Activated CD4-positive, alpha-beta T cell treated with anti-CD3 and anti-CD28 coated beads for 36 hours (primary cell): ENCODE measurements at places on chromosomes 5 and 9.
A peak's percentile ranks its signal among the peaks of the same experiment; 100 is the strongest.

GRCh38 chr9:127422133-127422782, 1.9 kb upstream of the ZNF79 start:
- no peak for DNase-seq

DNA sequence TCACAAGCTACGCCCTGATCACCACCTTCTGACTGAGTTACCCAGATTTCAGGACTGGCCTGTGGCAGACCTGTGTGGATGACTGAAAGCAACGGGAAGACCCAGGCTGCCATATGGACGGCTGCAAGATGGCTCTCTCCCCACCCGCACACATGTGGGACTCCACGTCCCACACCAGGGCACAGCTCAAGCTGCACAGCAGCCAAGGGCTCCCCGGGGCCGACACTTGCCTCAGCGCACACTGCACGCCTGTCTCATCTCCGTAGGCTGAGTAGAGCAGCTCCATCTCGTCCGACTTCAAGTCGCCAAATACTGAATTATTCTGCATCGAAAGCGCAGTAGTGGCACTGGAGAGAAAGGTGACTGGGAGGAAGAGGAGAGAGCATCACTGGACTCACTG, 14.5 kb downstream of the BRD9 start:
- DNase-seq: no peak

- no peak for DNase-seq
These were observed 8.2 kb downstream of the SLC23A1 start for GRCh38 chr5:139374909-139375308.

- DNase-seq: no peak
These were observed 38.5 kb downstream of the OR2V1 start for GRCh38 chr5:181092428-181092827.

DNA sequence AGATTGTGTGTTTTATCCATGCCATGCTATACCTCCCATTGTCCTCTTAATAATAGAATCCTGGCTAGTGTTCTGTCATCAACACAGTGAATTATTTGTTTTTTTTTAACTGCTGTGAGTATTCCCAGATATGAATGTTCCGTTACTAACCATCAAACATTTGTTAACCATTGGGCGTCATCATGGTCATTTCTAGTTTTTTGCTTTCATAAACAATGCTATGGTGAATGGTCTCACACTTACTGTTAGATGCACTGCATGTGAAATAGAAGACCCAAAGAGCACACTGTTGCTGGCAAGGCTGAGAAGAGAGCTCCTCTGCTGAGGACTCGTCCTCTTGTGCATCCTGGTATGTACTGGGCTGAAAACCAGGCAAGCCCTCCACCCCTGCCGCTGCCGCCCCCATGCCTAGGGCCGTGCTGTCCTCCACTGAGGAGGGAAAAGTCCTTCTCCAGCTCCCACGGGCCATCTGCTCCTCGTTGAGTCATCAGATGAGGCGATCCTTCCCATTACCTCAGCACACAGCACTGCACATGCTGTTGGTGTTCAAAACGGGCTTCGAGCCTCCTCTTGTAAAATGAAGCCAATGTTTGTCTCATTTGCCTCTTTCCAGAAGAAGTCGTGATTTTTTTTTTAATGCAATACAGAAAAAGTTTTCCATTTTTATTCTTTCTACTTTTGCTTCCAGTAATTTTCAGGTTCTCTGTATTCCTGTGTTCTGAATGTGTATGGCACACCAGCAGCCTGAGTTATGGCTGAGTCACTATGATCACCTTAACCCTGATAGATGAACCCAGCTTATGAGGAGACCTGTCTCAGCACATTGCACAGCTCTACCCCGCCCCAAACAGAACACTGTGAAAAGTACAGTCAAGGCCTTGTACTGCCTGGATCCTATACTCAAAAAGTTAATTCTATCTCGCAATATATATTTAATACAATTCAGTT, 219.0 kb downstream of the AOPEP start:
- no peak for DNase-seq

DNA sequence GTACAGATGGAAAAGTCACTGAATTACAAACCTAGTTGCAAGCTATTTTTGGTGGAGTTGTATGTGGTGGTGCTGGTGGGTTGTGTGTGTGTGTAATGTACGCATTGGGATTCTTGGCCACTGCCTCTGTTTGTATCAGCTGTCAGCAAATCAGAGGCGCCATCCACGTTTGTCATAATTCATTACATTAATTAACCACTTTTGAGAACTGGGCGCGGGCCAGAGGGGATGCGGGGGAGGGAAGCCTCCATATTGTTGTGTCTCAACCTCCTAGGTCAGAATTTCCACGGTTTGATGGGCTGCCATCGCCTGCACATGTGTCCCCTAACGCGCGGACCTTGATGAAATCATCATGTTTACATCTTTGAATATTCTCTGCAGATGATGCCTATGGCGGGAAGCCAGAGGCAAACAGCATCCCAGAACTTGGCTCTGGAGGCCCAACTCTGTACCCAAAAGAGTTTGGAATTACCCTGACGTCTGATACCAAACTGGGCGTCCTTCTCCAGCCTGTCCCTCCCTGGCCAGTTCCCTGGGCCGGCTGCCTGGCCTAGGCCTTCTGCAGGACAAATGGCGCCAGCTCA, 54.9 kb downstream of the FGF18 start:
- no peak for DNase-seq

DNA sequence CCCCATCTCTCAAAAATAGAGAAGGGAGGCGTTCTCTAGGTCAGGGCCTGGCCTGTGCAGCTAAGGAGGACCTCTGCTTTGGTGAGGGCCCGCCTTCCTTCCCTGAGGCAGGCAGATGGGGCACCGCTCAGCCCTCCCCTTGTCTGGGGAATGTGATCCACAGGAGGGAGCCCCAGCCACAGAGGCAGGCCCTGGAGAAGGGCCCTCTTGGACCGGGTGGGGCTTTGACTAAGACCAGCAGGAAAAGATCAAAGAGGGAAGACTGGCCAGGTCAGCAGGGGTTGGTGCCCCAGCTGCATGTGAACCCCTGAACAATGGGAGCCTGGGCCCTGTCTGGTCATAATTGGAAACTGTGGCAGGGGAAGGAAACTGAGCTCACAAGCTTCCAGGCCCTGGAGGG, 21.9 kb downstream of the PTPA start:
- no peak for DNase-seq

- DNase-seq: no peak
These were observed 2011.3 kb downstream of the EFNA5 start for GRCh38 chr5:105659396-105659795.

DNA sequence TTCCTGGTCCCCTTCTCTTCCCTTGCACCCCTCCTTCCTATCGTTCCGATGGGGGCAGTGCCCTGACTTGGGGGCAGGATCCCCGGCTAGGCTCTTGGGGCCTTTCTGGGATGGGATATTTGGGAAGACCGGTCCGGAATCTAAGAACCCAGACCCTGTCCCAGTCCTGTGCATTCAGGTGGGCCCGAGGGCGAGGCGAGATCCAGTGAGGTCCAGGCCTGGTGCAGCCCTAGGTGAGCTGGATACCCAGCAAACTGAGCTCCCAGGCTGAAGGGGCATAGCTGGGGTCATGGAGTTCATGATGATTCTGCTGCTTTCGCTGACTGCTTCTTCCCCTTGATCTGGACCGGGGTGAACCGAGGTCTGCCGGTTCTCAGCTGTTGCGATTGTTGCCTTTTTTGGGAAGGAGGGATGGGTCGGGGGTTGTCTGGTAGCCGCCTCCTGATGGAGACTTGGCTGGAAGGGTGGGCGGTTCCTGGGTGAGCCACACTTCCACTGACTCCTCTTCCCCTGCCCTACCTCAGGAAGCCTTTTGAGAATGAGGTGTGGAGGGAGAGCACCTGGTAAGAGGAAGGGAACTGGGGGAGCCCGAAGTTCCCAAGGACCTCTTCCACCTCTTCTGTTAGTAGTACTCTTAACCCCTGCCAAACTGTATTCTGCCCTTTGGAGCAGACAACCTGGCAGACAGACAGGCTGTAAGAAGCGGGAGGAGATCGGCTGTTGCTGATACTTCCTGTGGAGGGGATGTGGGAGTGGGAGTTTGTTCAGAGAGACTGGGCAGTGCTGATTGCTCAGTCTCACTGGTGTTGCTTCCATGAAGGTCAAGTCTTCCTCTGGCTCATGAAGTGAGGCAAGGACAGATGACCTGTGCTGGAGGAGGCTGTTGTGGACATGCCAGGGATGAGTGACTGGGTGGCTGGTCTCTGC, 1.0 kb downstream of the LRRC8A start:
- DNase-seq: peak; percentile 48

GRCh38 chr5:178360222-178360925, 127.8 kb upstream of the PHYKPL start:
- DNase-seq: no peak

DNA sequence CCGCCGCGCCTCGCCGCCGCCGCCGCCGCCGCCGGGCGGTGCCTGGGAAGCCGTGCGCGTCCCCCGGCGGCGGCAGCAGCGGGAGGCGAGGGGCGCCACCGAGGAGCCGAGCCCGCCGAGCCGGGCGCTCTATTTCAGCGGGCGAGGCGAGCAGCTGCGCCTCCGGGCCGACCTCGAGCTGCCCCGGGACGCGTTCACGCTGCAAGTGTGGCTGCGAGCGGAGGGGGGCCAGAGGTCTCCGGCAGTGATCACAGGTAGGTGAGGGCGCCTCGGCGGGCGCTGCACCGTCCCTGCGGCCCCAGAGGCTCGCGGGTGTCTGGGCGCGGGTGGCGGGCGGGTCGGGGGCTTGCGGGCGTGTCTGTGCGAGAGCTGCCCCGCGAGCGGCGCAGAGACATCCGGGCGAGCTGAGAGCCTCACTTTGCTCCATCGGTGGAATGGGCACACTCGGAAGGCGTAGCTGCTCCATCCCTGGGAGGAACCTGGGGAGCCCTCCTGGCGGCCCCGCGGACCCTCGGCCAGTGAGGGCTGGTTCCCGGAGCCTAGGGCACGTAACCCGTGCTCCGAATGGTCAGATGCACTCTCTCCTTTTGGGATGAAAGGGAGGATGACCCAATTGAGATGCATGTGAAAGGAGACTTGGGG, 864 bp downstream of the PAPPA start:
- DNase-seq: peak; percentile 6

GRCh38 chr5:67196537-67197059, at the start of gene CD180:
TSS of gene CD180 (minus strand) at chr5:67196799. CDS start at chr5:67196641, 158 bp downstream.
- DNase-seq: no peak

GRCh38 chr9:4065054-4065453, 234.8 kb downstream of the GLIS3 start:
- no peak for DNase-seq

DNA sequence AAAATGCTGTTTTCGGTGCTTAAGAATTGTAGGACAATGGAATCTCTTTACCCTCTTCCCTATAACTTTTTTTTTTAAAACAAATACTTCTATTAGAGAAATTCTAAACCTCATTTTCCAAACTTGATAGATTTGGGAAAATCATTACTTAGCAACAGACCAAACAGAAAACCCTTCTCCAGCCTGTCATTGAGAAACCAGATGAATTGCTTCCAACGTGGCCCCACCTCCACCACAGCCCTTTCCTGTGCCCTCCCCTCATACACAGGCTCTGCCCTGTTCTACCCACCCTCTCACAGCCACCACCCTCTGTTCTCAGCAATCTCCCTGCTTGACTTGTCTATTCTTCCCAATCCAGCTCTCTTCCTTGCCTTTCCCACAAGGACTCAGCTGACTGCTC, 221.2 kb downstream of the DMRT2 start:
- DNase-seq: no peak

GRCh38 chr5:179927824-179928223, 20.1 kb upstream of the TBC1D9B start:
- DNase-seq: no peak

DNA sequence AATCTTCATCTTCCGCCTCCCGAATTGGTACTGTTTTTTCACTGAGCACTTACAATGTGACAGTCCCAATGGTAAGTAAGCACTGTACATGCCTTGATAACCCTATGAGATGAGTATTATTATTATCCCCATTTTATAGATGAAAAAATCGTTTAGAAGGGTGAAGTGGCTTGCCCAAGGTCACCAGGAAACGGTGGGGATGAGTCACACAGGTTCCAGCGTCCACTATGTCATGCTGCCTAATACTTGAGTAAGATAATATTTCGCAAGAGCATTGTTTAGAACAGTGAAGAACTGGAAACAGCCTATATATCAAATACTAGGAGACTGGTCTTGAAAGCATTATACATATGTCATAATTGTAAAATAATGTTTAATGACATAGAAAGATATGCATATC, 12.9 kb downstream of the HAND1 start:
- no peak for DNase-seq

GRCh38 chr5:32014096-32014745, 159.9 kb downstream of the GOLPH3 start:
- DNase-seq: peak; percentile 13

GRCh38 chr5:140042643-140043507, at the start of gene NRG2:
TSS of gene NRG2 (minus strand) at chr5:140043299.
- DNase-seq: peak; percentile 58

GRCh38 chr5:65394087-65394486, 87.6 kb downstream of the ADAMTS6 start:
- DNase-seq: no peak

DNA sequence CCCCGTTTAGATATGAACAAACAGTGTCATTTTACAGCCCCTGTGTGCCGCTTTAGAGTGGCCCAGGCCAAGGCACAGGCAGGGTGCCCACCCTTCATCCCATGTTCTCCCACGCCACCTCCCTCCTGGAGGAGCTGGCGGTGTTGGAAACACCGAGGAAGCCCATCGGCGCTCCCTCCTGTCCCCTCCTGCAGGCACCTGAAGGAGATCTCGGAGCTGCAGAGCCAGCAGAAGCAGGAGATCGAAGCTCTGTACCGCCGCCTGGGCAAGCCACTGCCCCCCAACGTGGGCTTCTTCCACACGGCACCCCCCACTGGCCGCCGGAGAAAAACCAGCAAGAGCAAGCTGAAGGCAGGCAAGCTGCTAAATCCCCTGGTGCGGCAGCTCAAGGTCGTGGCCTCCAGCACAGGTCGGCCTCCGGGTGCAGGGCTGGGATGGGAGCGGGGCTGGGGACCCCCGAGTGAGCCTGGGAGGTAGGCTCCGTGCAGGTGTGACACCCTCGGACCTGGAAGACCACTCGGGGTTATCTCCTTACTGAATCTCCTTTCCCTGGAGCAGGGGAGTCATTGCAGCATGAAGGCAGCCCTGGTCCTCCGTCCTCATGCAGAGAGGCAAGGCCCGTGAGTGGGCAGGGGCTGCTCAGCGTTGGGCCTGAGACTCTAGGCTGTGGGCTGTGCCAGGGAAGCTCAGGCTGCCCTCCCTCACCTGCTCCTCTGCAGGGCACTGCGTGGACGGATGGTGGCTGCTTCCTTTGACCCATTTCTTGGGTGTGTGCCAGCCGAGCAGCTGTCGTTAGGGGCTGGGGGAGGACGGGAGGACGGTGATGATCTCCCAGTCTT, 113.9 kb downstream of the WNK2 start:
- DNase-seq: no peak

- no peak for DNase-seq
These were observed 36.4 kb upstream of the TBC1D2 start for GRCh38 chr9:98291820-98292219.

- DNase-seq: no peak
These were observed 1.7 kb upstream of the SLC38A9 start for GRCh38 chr5:55713871-55714270.

GRCh38 chr9:125745018-125745417, 2.2 kb upstream of the PBX3 start:
- DNase-seq: no peak
